Activated T-helper 9 cell treated with anti-CD3 and anti-CD28 coated beads, Interleukin-2, amount 50 U/mL, for 16 hours (primary cell): ENCODE measurements at places on chromosomes 2 and 18.
A peak's percentile ranks its signal among the peaks of the same experiment; 100 is the strongest.

- peak; percentile 6 for DNase-seq
Observed at GRCh38 chr2:64730551-64731262, 77.0 kb upstream of the SERTAD2 start.

DNA sequence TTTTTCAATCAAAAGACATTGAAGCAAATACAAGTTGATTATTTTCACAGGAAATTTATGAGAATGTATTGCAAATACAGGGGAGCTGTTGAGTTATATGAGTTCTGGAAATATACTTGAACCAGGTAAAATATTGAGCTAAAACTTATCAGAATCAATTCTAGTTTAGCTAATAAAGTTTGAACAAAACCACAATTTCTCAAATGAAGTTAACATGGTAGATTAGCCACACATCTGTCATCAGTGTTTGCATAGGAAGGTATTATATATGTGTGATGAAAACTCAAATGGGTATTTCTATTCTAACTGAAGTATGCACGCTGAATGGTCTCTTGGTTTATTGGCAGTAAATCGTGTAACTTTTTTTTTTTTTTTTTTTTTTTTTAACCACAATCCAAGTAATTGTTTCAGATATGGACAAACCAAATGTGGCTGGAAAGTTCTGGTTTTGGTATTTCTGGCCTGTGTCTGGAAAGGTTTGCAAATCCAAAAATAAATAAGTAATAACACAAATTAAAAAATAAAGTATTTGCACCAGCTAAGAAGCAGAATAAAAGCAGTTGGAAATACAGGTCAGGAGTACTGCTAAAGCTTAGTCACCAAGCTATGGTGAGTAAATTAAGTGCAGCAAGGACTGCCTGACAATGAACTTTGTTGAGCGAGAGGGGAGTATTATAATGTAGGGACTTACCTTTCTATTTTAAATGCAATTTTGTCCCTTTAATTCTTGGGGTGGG is 479.1 kb upstream of the FANCL start:
- no peak for DNase-seq

DNA sequence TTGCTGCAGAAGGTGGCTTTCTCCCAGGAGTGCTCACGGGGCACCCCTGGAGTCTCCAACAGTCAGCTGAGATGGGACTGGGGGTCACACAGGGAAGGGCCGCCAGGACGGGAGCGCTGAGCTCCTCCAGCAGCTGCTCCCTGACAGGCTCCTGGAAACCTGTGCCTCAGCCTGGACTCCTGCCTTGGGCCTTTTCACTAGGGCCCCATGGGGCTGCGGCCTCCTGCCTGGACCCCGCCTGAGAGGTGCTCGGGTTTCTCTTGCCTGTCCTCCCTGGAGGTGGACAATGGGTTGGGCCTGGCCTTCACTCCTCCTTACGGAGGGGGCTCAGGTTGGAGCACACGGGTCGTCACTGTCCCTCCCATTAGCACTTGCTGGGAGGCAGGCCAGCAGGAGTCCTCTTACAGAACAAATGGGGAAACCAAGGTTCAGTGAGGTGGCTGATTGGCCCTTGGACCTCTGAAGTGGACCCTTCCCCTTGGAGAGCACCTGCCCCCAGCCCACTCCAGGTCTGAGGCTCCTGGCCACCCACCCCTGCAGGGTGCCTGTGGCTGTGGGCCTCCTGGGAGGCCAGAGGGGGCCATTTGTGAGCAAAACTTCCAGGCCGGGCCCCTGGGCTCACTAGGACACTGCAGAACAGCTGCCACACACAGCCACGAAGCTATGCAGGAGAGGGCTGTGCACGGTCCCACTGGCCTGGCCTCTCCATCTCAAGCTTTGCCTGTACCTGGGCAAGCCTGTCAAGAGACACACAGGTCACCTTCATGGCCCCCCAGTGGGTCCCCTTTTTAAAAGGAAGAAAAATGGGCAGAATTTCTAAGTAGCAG is 57.1 kb upstream of the ODC1 start:
- no peak for DNase-seq

DNA sequence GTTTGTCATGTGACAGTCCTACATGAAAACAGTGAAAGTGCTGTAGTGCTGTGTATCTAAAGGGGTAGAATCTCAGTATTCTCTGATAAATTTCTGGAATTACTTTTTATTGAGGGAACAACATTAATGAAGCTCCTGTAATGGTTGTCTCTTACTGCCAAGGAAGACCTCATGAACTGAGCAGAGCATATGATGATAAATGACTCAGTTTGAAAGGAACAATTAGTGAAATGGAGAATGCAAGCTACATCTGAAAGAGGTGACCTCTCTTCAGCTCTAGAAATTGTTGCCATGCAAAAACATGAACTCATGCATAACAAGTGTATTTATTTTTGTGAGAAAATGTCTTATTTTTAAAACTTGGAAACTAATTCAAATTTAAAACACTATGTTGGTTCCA is 93.6 kb downstream of the SCN9A start:
- no peak for DNase-seq

DNA sequence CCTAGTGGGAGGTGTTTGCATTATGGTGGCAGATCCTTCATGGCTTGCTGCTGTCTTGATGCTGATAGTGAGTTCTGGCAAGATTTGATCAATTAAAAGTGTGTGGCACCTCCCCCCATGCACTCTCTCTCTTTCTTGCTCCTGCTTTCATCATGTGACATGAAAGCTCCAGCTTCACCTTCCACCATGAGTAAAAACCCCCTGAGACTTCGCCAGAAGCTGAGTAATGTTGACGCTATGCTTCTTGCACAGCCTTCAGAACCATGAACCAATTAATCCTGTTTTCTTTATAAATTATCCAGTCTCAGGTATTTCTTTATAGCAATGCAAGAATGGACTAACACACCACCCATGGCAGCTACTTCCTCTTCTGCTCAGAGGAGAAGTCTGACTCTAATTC is 2181.4 kb upstream of the PIK3C3 start:
- no peak for DNase-seq

DNA sequence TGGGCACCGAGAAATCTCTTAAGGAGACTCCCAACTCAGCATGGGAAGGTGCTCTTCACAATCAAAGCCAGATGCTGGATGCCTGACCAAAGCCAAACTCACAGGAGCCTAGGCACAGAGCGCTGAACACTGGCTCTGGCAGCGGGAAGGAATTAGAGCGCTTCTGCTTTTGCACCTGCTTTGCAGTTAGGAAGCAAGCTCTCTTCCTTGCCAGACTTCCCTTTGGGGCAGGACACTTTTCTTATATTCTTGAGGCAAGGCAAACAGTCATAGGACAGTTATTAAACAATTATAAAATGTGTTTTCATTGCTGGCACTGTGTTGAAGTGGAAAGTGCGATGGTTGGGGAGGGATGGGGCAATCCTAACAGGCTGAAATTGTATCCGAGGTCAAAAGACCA is 79.6 kb upstream of the DNMT3A start:
- no peak for DNase-seq

- DNase-seq = no peak
Observed at GRCh38 chr2:20016346-20016745, 3.9 kb upstream of the MATN3 start.

GRCh38 chr18:63907664-63908063 is at the start of gene SERPINB10:
SERPINB10 (plus strand) TSS chr18:63907958; CDS start chr18:63915511, 7,553 bp downstream.
- no peak for DNase-seq

DNA sequence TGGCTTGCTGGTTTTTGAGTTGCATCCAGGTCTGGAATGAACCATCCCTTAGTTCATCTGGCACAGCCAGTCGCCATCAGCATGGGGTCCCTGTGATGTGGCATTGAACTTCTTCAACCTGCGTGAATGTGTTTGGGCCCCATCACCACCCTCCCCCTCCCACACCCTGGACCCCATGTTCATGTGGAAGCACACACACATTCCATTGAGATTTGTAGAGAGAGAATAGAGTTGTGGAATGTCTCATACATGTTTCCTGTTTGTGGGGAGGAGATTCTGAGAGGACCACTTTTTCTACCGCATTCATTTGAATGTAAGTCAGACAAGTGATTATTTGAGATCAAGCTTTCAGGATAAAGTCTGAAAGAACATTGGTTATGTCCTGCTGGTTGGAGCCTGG is 117.6 kb upstream of the EML6 start:
- DNase-seq = no peak

DNA sequence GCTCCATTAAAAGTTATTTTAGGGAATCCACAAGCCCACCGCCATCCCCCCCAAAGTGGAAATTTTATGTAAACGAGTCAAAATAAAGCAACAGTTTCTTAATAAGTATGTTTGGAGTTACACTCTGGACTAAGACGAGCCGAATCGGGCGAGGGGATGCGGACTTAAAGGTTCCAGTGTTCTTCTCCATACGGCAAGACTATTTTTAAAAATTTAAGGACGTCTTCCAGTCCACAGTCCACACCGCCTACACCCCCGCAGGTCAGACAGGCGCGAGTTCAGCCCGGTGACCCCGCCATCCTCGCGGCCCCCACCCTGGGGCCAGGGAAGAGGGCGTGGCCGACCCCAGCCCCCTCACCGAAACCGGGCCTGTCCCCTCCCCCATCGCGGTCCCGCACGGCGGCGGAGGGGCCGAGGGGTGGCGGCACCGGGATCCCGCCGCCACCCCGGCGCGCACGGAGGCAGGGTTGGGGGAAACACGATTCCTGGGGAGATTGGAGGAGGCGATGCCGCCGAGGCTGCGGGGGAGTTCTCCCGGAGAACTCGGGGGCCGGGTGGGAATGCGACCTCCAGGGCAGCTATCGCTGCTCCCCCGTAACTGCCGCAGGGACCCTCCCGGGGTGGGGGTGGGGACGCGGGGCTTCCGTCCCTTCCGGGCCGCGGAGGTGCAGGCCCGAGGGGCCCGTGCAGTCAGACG is 24.5 kb upstream of the SMAD7 start:
- DNase-seq = no peak

DNA sequence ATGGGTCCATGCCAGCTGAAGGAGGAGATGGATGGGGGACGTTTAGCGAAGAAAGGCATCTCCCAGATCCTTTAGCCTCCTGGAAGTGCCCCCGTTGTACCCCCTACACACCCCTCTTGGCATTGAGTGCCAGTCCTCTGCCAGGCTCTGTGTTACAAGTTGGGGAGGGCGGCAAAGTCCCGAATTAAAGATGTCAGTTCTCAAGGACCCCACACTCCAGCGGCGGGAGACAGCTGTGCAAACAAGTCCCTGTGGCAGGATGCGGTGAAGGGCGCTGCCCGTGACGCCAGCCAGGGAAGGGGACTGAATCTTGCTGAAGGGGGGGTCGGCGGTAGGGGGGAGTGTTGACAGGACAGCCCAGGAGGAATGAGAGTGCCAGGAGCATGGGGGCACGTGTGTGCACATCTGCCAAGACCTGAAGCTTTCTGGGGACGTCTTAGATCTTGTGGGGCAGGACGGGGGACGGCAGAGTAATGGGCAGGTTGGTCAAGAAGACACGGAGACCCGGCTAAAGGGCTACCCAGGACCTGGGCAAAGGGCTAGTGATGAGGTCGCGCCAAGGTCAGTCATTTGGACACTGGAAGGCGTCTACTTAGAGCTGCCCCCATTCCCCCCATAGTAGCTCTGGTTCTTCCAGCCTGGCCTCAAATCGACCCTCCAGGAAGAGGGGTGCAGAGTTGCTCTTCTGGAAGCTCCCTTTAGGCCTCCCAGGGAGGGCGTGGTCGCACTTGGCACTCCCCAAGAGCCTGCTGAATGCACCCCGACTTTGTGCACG is 2.8 kb upstream of the CTDSP1 start:
- DNase-seq = peak; percentile 43

- DNase-seq = no peak
Observed at GRCh38 chr2:60992985-60993392, 24.5 kb upstream of the PEX13 start.

DNA sequence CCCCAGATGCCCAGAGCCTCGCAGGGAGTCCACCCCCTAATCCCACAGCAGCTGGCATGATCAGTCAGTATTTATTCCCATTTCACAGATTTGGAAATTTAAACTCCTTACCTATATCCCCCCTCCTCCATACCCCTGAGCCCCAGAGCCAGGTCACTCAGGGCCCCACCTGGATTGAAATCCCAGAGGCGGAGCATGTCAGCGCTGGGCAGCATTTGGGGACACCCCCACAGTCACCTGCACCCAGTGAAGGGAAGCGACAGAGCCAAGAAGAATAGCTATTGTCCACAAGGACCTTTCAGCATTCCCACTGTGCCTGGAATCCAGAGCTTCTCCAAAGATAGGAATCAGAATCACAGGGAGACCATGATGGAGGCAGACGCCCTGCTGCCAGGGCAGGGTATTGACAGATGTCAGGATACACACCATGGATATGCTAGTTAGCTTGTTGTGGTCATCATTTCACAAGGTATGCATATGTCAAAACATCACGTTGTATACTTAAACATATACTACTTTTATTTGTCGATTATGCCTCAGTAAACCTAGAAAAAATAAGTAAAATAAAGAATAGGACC is 968 bp upstream of the ASTL start:
- no peak for DNase-seq

DNA sequence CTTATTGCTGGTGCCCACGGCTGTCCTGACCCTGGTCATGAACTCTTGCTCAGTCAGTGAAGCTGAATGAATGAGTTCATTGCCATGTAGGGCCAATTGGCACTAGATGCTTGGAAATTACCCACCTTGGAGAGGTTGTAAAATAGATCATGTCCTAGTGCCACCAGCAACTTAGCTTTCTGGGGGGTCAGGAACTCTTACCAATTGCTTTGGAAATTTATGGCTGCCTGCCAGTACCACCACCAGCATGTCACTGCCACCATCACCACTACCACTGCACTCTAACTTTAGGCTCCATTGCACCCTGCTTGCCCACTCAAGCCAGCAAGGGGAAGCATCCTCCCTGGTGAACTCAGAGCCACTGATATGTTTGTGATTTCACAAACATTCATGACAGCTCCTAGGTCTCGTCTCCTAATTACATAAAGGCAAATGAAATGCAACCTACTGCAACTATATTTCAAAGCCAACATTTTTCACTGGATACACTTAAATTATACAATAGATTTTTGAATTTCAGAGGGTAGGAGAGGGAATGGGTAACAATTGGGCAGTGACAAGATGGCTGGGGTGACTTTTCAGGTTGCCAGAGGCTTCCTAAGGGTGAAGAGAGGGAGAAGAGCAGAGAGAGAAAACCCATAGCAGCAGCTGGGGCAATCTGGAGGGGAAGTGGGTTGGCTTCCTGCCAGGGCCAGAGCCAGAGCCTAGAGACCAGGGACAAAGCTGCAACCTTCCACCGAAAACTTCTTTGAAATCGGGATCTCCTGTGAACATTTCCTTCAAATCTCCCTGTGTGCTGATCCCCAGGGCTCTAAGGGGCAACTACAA is 3.5 kb upstream of the EMILIN1 start:
- DNase-seq = peak; percentile 21

- DNase-seq = no peak
Observed at GRCh38 chr2:22497789-22498188, 887.2 kb upstream of the KLHL29 start.

GRCh38 chr18:28735731-28736130 is 558.8 kb upstream of the CDH2 start:
- no peak for DNase-seq

DNA sequence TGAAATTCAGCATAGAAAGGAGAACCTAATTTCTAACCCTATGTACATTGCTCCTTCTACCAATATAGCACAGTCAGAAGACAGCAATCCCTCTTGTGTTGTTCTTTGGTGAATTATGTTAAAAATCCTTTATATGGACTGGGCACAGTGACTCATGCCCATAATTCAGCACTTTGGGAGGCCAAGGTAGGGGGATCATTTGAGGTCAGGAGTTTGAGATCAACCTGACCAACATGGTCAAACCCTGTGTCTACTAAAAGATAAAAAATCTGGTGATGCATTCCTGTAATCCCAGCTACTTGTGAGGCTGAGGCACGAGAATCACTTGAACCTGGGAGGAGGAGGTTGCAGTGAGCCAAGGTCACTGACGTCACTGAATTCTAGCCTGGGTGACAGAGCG is 195.6 kb downstream of the TMX3 start:
- DNase-seq = no peak
